ENCODE measurements at places on chromosomes 16 and 17. TPM values are rescaled to one million over a fixed set of nuclear protein-coding genes. Genes with fewer than 3 reads are reported as not detected.
A peak's percentile ranks its signal among the peaks of the same experiment; 100 is the strongest.

PNMT gene
- total RNA-seq = 1.7 TPM

EFNB3 gene
- total RNA-seq = 28.2 TPM

DNA sequence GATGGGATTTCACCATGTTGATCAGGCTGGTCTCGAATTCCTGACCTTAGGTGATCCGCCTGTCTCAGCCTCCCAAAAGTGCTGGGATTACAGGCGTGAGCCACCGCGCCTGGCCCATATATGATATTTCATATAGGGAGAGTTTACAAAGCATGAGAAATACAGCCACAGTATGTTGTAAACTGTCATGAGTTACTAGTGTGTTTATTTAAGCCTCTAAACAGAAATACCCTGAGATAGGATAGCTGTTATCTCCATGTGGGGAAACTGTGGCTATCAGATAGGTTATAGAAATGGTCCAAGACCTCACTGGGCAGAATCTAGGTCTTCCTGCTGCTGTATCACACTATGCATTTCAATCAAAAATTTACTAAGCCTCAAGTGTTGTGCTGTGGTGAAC is 2.1 kb upstream of the CDK5RAP3 start:
- no peaks in the 10 kb centered on the region for H3K36me3 ChIP-seq
- H3K27me3 ChIP-seq = no peaks in the 10 kb centered on the region
- peaks cover 41% of the 10 kb centered on the region for H3K4me1 ChIP-seq
- H3K4me3 ChIP-seq = no peak overlapping the region

GRCh38 chr16:67780847-67781564 is 25.4 kb downstream of the RANBP10 start:
- no peak for DNase-seq
- H3K27ac ChIP-seq = no peak overlapping the region
- H3K4me3 ChIP-seq = no peak overlapping the region

DNA sequence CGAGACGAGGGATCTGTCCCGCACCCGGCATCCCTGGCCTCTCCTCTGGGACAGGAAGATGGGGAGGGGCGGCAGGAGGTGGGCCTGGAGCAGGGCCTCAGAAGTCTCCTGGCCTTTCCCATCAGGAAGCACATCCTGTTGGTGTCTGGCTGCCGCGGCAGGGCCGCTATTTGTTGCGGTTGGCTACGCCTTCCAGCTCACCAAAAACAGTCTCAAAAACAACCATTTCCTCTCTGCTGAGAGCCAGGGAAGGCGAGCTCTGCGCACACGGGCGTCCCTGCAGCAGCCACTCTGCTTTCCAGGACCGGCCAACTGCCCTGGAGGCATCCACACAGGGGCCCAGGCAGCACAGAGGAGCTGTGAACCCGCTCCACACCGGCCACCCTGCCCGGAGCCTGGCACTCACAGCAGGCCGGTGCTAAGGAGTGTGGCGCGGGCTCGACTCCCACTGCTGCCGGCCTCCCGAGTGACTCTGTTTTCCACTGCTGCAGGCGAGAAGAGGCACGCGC is at the start of gene TMEM204:
Gene TMEM204 (plus strand): TSS at position 224 of the 509 bp plus-strand sequence. CDS start 610 bp downstream, outside the sequence.
- H3K4me1 ChIP-seq = peaks cover 59% of the 10 kb centered on the region
- H3K27ac ChIP-seq = peak within 1 kb of the TSS; percentile 96
- peak within 1 kb of the TSS; percentile 67 for H3K4me3 ChIP-seq
- DNase-seq = no peak
- no peaks in the 10 kb centered on the region for H3K36me3 ChIP-seq
